Muscle of leg (tissue), 16 donors: ENCODE measurements at places on chromosomes 12 and 14.

GRCh38 chr14:54805070-54805444 lies 97.6 kb downstream of the GCH1 start:
- no peak for DNase-seq

DNA sequence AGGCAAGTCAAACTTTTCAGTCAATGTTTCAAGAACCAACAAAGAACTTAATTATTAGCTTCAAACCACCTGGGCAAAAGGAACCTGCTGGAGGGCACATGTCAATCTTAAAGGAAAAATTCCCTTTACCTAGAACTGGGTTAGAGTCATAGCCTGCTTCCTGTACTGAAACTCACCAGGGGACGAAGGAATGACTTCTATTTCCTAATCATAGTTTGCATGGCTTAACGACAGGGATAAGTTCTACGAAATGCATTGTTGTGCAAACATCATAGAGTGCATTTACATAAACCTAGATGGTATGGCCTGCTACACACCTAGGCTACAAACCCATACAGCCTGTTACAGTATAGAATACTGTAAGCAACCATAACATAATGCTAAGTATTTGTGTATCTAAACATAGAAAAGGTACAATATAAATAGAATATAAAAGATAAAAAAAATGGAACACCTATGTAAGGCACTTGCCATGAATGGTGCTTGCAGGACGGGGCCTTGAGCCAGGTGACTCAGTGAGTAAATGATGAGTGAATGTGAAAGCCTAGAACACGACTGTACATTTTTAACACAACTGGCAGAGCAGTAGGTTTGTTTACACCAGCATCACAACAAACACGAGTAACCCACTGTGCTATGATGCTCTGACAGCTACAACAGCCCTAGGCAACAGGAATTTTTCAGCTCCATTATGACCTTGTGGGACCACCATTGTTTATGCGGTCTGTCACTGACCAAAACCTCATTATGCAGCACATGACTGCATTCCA lies 234.9 kb upstream of the CAND1 start:
- DNase-seq = no peak

- DNase-seq = peak; percentile 61
Observed at GRCh38 chr12:14408208-14408607, 42.7 kb downstream of the ATF7IP start.

- no peak for DNase-seq
Observed at GRCh38 chr12:22851532-22851931, 226.6 kb downstream of the ETNK1 start.
